Cortex of kidney (tissue), 1 donor: ENCODE measurements at places on chromosomes 11 and 22.

GRCh38 chr22:35541254-35541748, 670 bp downstream of the RASD2 start:
- no peak for DNase-seq

DNA sequence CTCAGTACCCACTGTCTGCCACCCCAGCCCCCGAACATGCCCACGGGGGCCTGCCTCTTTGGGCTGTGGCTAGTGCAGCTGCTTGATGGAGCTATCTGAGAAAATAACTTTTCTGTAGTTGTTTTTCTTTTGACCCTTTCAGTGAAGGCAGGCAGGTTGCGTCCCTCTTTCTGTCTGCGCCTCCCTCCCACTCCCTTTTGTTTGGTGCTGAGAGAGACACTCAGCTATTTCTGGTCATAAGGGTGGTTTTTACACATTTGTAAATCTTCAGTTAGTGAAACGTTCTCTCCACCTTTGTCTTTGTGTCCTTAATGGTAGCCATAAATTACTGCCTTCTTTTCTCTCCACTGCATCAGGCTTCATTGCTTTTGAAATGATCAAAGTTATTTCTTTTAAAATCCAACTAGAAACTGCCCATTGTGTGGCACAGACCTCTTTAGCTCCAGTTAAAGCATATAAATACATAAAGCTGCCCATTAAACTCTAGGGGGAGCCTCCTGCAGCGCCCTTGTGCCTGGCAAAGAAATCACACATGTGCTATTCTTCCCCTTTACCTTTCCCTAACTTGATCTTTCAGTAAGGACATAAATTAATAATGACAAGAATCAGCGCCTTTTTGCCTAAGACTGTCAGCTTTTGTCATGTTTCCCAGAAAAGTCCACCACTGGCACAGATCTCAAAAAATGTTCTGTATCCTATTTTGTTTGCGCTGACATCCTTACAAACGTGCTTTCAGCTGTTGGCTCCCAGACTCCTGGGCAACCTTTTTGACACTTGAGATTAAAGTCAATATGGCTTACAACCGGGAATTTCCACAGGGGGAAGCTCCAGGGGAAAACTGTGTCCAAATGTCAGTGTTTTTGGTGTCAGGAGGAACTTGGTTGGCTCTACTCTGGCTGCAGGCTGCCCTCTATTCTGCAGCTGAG, 1.7 kb upstream of the SCUBE2 start:
- DNase-seq, result no peak

DNA sequence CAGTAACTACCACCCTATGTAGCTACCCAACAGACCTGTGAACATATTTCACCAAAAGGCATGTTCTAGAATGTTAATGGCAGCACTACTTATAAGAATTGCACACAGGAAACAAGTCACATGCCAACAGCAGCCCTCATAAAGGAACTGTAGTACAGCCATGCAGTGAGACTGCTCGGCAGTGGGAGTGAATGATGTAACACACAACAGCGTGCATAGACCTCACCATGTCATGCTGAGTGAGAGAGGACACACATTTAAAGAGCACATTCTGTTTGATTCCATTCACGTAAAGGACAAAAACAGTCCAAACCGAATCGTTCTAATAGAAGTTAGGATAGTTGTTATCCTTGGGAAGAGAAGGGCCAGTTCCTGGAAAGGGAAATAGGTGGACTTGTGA, 27.2 kb upstream of the KIRREL3 start:
- DNase-seq, result no peak

DNA sequence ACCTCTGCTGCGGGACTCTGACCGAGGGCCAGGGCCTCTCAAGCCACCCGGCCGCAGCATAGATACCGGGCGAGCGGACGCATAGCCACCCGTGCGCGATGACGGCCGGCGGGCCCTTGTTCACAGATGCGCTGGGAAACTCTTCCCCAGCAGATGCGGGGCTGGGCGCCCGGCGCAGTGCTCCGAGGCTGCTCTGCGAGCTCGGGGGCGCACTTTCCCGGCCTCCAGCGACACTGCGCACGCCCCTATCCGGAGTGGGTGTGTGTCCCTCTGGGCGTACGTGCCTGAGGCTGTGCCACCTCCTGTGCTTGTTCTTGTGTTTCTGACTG, 104.7 kb upstream of the E2F8 start:
- DNase-seq, result no peak

DNA sequence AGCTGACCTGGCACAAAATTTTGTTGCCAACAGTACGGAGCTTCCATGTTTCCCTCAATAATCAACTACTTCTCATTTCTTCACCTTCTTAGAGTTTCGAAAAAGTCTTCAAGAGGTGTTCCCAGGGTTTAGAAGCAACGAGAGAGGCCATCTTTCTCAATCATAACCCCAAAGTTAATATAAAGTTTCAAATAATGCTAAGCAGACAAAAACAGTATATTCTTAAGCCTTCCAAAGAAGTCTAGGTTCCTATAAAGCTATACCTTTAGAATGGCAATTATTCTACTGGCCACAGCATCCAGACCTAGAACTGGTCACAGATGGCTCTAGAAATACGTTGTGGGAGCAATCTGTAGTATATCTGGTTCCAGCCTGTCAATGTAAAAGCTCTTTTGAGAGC, 16.9 kb downstream of the DDX6 start:
- DNase-seq, result no peak
